ENCODE measurements at places on chromosomes 1 and 21.
A peak's percentile ranks its signal among the peaks of the same experiment; 100 is the strongest.

DNA sequence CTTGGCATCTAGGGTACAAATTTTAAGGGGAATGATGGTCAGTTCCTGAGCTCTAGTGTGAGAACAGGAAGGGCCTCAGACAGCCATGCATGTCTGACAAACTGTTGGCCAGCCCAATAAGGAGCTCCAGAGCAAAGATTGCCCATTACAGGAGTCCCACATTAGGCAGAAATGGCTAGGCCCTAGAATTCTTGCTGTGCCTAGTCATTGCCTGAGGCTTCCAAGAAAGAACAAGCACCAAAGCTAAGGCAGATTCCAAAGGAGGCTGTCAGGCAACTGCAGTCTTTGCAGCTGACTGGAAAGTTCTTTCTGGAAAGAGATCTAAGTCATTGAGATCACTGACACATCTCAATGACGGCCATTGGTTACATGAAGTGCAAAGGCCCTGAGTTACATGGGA is 3.9 kb upstream of the STIL start:
- DNase-seq = no peak

DNA sequence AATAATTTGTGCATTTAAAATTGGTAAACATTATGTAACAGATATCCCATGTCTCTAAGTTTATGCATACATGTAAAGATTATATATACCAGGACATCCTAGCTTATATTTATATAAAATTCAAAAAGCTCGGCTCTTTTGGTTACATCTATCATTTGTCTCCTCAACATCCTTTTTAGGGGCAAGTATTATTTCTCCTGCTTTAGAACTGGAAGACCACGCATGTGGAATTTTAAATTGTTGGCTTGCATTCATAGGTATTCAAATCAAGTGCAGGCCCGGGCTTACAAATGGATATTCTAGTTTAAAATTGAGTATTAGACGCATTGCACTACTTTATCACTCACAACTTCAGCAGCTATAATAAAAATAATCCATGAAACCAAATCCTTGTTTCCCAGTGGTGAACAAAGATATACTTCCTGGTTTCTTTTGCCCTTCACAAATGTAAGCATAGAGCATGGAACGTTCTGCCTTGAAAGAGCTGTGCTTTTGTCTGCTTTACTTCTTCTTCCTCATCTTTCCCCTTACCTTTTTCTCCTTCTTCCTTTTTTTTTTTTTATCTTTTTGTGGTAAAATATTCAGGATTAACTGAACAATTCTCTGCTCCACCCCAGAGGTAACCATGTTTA is 57.1 kb downstream of the DDAH1 start:
- DNase-seq = no peak

GRCh38 chr1:187839873-187840272 is 1011.1 kb downstream of the PLA2G4A start:
- peak; percentile 27 for DNase-seq

DNA sequence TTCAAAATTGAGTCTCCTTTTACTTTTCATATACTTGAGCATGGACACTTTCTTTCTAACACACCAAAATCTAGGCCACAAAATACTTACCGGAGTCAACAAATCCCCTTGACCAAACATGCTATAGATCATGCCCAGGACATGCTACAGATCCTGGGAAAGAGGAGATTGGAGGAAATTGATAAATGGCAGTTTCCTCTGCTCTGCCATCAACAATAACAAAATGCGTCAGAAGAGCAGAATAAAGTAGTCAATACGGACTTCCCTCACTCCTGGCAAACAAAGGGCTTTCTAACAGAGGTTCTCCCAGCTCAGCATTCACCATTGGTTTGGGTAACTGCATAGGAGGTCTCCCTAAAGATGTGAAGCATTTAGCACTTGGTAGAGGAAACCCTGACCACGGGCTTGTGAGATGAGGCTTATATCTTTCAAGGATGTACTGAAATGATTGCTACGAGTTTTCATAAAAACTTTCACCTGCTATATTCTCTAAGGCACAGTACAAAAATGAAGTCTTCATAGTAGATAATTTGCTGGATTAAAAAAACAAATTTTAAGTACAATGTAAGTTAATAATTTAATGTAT is 283.8 kb upstream of the RUNX1 start:
- DNase-seq = no peak

GRCh38 chr1:201259476-201260235 is 23.6 kb upstream of the PKP1 start:
- DNase-seq = no peak

DNA sequence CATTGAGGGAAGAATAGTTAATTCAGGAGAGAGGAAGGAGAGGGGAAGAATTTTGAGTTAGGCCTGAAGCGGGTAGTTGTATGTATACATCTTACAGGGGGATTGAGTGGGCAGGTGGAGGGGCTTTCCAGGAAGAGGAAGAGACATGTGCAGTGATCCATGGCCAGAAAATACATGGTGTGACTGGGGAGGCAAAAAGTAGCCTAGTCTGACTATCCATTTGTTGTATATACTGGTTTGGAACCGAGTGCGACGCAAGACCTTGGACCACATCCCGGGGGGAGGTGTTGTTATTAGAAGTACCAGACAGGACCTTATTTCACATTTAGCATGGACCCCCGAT is 158.3 kb downstream of the SDCCAG8 start:
- no peak for DNase-seq

DNA sequence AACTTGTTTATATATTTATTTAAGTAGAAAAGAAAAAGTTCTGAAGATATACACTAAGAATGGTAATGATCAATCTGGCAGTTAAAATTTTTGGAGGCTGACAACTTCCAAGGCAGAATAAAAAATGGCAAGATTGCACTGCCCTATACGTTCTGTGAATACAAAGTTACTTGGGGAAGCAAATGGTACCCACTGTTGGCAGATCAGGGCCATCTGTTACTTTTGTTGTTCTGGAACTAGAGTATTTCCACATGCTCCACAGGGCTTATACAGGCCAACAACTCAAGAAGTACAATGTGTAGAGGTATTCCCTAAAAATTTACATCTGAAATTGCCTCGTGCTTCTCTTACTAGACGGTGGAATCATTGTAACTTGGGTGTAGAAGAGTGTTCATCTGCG is 53.2 kb downstream of the AHCTF1 start:
- DNase-seq = no peak

DNA sequence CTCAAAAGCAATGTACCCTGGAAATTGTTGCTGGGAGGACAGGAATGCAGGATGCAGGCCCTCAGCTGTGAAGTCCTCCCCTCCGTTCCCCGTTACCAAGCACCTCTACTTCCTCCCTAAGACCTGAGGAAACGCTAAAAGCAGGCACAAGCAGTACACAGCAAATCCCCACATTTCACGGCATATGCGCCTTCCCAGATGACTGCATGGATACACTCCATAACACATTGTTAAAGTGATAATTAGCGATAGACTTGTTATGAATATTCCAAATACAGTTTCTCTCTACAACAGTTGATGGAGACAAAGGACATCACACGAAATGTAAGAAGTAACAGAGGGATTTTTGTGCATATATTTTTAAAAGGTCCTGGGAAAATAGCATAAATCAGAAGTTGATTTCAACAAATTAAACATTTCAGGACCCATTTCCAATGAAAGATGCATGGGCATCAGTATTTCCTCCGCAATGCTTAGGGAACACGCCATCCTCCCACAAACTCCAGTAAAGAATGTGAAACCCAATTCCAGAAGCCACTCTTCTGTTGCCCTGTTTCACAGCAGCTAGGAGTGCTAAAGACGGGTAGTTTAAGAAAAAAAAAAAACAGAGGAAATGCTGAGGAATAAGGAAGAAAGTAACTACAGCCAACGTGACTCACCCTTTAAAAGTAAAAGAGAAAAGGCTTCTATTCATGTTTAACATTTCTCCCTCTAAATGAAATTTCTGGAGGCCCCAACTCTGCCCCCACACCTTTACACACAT is 75.5 kb downstream of the HIVEP3 start:
- DNase-seq = no peak

GRCh38 chr1:85314726-85315125 is 38.3 kb upstream of the BCL10 start:
- DNase-seq = no peak

- no peak for DNase-seq
Observed at GRCh38 chr1:171610385-171610784, 11.7 kb upstream of the MYOCOS start.

- no peak for DNase-seq
Observed at GRCh38 chr1:16129921-16130543, 25.8 kb downstream of the EPHA2 start.

- DNase-seq = peak; percentile 25
Observed at GRCh38 chr1:207891148-207891547, 19.8 kb downstream of the CD34 start.

- no peak for DNase-seq
Observed at GRCh38 chr1:185213091-185213490, 56.1 kb downstream of the SWT1 start.

- DNase-seq = no peak
Observed at GRCh38 chr1:162317621-162318020, 59.0 kb downstream of the SPATA46 start.

GRCh38 chr1:26996024-26996423 is 2.5 kb downstream of the TRNP1 start:
- DNase-seq = no peak

DNA sequence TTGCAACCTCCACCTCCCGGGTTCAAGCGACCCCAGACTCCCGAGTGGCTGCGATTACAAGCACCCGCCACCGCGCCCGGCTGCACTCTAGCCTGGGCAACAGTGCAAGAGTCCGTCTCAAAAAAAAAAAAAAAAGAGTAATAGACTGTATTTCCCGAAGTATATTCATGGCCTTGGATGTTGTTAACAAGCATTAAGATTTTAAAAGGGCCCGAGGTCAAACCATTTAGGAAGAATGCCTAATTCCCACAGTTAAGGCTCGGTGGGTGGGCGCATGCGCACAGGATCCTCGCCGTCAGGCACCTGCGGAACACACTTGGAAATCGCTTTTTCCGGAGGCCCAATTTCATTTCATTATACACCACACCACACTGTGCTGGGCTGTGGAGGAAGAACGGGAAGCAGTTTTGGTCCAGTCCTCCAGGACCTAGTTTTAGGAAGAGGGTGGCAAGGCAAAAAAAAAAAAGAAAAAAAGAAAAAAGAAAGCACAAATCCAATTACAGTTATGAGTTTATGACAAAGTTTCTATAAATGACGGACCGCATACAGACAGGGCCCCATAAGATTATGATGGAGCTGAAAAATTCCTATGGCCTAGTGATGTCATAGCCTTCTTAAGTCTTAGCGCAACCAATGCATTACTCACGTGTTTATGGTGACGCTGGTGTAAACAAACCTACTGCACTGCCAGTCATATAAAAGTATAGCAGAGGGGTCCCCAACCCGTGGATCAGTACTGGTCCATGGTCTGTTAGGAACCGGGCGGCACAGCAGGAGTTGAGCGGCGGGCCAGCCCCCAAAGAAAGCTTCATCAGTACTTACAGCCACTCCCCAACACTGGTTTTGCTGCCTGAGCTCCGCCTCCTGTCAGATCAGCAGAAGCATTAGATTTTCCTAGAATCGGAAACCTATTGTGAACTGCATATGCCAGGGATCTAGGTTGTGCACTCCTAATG is 38.2 kb downstream of the H3-3A start:
- DNase-seq = peak; percentile 75

GRCh38 chr1:116433275-116434257 is 60.5 kb downstream of the ATP1A1 start:
- no peak for DNase-seq

DNA sequence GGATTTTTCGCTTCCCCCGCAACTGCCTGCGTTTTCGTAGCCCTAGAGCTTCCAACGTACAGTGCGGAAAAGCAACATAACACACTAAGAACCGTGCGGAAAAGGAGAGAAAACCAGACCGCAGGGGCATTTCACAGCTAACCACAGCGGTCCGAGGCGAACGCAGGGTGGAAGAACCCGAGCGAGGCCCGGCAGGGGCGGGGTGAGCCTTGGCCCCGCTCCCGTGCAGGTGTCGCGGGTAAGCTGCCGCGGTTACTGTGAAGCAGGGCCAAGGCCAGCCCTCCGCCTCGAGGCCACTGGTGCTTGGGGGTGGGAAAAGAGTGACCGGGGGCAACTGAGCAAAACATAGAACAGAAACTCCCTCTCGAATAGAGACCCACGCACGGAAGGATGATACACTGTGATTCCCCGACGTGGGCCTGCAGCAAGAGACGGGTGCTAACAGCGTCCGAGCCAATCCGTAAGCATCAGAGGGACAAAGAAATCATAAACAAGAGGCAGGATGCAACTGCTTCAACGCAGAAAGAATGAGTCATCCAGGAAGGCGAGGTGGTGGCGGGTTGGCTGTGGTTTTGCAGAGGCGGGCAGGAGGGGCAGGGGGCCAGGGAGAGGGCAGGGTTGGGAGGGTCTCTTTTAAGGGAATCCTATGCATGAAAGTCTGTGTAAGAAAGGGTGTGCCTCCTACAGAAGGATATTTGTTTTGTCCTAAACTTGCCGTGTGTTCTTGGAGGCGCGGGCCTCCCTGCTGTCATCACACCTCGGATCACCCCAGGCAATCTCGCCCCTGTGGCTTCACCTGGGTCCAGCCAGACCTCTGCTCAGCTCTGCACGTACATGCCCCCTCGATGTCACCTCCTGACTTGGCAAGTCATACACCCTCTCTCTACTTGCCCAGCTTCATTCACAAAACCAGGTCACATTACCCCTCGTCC is 7.3 kb downstream of the GNG4 start:
- peak; percentile 56 for DNase-seq

DNA sequence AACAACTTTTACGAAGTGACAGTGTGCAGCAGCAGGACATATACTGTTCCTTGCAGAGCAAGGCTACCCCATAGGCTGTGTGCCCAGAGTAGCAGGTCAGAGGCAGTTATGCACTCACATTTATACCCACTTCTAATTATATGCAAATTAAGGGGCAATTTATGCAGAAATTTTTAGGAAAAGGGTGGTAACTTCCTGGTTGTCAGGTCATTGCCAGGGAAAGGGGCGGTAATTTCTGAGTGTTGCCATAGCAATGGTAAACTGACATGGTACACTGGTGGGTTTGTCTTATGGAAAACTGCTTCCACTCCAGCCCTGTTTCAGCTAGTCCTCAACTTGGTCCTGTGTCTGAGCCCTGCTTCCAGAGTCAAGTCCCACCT is 12.0 kb upstream of the SLAMF1 start:
- no peak for DNase-seq

DNA sequence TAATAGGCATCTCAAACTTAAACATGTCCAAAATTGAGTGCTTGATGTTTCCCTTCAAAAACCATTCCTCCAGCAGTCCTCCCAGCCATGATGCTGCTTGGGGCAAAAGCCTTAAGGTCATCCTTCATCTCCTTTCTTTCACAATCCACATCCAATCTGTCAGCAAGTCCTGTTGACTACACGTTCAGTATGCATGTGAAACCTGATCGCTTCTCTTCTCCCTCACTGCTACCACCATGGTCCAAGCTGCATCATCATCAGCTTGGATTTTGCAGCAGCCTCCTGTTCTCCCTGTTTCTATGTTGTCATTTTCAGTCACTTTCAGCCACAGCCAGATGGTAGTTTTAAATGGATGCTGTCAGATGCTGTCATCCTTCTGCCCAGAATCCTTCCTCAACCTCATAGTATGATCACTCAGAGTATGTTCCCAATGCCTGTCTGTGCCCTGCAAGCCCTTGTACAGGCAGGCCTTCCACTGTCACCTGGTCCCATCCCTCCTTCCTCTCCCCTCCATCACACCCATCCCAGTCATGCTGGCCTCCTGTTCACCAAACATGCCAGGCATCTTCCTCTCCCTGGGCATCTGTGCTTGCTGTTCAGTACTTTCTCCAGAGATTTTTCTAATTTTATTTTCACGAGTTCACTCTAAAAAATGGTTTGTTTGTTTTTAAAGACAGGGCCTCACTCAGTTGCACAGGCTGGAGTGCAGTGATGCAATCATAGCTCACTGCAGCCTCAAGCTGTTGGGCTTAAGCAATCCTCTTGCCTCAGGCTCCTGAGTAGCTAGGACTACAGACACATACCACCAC is 66.0 kb downstream of the SYDE2 start:
- DNase-seq = peak; percentile 43

- no peak for DNase-seq
Observed at GRCh38 chr1:43893006-43893405, 40.6 kb upstream of the ARTN start.
